Endothelial cell (in vitro differentiated cells): ENCODE measurements at places on chromosomes 2 and 18.

DNA sequence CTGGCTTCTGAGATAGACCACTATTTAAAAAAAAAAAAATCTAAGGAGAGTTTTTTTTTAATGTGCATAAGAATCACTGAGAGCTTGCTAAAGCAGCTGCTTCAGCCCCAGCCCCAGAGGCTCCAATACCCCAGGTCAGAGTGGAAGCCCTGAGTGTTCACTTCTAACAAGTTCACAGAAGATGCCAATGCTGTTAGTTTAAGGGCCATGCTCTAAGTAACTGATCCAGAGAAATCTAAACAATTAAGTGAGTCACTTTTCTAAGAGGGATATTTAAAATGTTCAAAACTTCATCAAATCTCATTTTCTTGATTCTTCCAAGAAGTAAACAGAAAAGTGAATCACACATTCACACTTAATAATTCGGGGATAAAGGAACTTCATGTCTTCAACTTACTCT, 126.4 kb upstream of the CD226 start:
- no peak for DNase-seq

DNA sequence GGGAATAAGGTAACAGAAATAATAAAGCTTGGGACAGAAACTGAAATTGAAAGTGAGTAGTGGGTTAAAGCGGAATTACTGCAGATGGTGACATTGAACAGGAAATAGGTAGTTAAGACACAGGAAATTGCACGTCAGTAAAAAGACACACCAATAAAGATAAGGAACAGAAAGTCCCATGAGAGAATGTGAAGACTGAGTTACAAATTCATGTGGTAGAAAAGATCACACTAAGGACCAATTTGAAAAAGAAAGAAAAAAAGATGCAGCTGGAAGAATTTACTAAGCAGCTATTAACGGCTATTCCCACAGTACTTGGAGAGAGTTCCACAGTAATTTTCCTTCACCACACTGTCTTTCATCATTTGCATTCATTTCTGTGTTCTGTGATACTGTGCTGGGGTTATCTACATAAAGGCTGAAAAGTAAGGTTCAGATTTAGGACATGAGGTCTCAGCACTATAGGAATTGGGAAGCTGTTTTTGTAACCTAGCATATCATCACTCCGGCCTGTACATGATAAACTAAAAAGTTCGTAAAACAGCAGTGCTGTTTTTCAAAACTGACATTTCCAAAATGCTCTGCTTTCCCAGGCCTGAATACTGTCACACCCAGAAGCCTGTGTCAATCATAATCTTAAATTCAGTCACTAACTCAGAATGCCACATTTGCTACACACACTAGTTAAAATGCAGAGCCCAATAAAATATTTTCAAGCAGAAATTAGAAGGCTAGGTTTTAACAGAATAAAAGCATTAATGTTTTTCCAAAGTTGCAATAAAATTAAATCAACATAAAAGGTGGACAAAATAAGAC, 42.9 kb downstream of the SRBD1 start:
- DNase-seq: no peak

DNA sequence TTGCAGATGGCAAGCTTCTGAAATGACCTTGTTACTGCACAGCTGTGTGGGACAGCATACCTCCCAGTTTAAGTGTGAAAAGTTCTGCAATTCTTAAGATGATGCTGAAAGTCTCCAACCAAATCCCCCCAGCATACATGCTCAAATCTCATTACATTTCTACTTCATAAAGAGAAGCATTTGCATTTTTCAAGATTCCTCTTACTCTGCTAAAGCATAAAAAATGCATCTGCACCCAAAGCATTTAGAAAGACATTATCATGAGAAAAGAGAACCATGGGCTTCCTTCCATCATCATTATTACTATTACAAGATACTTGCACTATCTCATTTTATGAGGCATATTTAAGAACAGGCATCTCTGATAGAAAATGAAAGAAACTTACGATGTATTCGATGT, 236.9 kb upstream of the REV1 start:
- DNase-seq: no peak

GRCh38 chr2:163132850-163133249, 294.3 kb upstream of the KCNH7 start:
- DNase-seq: no peak

GRCh38 chr2:177636672-177637071, 244.1 kb downstream of the AGPS start:
- no peak for DNase-seq

- no peak for DNase-seq
Observed at GRCh38 chr18:40612356-40612755, 1342.7 kb upstream of the PIK3C3 start.

DNA sequence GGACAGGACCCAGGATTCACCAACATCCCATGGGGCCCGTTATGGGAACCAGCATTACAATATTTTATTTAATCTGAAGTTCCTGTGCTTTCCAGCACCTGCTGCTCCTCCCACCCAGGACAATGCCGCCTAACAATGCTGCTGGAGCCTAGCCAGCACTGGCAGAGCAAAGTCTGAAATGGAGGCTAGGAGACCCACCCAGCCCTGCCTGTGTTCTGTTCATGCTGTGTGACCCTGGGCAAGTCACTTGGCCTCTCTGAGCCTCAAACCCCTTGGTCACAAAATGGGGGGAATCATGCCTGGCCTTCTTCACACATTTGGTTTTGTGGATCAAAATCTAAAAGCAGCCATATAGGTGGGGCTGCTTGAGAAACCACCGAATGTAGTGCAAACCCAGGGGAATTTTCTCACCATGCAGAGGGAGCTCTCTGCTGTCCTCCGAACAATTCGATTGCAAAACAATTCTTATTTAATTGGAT, 38.5 kb upstream of the ODC1 start:
- no peak for DNase-seq

- DNase-seq: no peak
Observed at GRCh38 chr18:55541571-55541970, 46.4 kb downstream of the TCF4 start.

- no peak for DNase-seq
Observed at GRCh38 chr2:39144416-39144815, 23.6 kb upstream of the SOS1 start.

GRCh38 chr2:232415736-232416520, 9.3 kb downstream of the ALPG start:
- no peak for DNase-seq

- DNase-seq: peak; percentile 53
Observed at GRCh38 chr2:135997380-135997779, 12.0 kb upstream of the DARS1 start.

GRCh38 chr18:63534615-63535014, 7.6 kb upstream of the SERPINB12 start:
- DNase-seq: no peak

GRCh38 chr2:128726236-128726635, 407.6 kb upstream of the HS6ST1 start:
- no peak for DNase-seq

GRCh38 chr2:157790780-157791179, 85.3 kb downstream of the ACVR1 start:
- DNase-seq: no peak
